ENCODE measurements at places on chromosomes 12 and 14.

DNA sequence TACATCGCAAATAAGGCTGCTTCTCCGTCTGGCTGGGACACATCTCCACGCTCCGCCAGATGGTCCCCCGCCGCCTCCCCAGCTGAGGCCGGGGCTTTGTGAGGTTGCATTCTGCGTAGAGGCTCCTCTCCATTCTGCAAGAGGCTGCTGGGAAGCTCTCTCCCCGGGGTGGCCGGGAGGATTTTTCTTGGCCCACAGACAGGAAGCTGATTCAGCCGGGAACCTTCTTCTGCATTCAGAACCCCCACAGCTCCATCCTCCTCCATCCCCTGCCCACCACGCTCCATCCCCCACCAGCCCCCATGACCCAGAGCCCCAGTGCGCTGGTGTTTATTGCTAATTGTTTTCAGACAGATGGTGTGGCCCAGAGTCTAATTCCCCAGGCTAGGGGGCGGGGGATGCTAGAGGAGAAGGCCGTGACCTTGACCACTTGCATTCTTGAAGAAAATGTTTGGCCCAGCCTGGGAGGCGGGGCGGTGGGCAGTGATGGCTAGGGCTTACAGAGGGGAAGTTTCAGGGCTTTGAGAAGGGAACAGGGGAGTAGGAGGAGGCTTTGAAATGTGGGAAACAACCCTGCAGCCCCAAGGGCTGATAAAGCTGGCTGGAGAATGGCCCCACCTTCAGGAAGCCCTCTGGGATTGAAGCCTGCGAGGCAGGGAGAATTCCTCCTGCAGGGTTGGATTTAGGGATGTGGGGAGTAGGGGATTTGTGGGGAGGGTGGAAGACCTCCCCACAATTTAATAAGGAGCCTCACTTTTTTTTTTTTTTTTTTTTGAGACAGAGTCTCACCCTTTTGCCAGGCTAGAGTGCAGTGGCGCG, 88.5 kb upstream of the NCOR2 start:
- no peak for DNase-seq

- no peak for DNase-seq
These were observed 11.4 kb downstream of the AGAP2 start for GRCh38 chr12:57726884-57727757.

DNA sequence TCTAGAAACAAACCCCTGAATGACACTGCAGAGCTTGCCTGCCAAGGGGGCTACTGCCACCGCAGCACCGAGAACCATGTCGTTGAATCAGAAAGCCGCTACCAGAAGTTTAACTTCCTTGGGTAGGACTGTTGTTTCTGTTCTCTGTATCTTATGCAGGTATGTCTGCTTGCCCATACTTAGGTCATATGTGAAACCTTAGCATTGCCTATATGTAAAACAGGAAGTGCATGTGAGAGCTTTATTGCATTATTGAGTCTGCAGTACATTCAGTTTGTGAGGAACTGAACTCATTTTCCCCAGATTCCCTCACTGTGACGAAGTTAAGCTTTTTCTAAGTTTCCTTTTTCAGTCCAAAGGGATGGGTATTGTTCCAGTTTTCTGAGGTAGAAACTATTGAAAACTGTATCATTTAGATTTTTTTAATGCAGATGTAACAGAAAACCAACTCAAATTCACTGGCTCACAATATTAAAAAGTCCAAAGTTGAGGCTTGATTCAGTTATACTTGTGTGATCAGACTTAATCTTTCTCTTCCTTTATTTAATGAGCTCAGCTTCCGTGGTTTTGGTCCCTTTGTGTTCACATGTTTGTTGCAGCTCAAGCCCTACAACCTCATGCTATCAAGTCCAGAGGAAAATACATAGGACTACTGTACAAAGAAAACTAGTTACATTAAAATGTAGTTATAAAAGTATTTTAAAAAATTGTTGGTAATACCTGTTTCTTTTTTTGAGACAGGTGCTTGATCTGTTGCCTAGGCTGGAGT, 6.9 kb downstream of the FBXO34 start:
- peak; percentile 63 for DNase-seq

- DNase-seq = no peak
These were observed 51.8 kb upstream of the JDP2 start for GRCh38 chr14:75375983-75376382.

GRCh38 chr12:122204167-122205052, 901 bp downstream of the B3GNT4 start:
- no peak for DNase-seq

- DNase-seq = peak; percentile 72
These were observed 155.3 kb upstream of the ATP2B1 start for GRCh38 chr12:89863968-89864367.

GRCh38 chr14:28766469-28766955, at the start of gene FOXG1:
Gene FOXG1, plus strand, starts transcription at chr14:28766787. Its CDS starts 493 bp downstream, at chr14:28767280.
- no peak for DNase-seq

GRCh38 chr12:131882804-131883520, 11.5 kb upstream of the ULK1 start:
- no peak for DNase-seq

GRCh38 chr14:20775901-20776300, 5.2 kb upstream of the RNASE6 start:
- DNase-seq = no peak

- no peak for DNase-seq
These were observed 25.2 kb downstream of the CAPRIN2 start for GRCh38 chr12:30729547-30729946.

DNA sequence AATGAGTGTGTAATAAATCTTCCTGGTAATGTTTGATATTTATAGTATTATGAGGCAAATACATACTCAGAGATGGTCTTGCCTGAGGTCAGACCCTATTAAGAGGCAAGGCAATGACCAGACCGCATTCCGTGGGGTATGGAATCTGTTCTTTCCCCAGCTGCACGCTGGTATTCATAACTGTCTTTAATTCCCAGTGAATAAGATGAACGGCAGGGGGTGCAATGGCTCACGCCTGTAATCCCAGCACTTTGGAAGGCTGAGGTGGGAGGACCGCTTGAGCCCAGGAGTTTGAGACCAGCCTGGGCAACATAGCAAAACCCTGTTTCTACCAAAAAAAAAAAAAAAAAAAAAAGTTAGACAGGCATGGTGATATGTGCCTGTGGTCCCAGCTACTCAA, 44.6 kb downstream of the ERO1A start:
- DNase-seq = no peak

DNA sequence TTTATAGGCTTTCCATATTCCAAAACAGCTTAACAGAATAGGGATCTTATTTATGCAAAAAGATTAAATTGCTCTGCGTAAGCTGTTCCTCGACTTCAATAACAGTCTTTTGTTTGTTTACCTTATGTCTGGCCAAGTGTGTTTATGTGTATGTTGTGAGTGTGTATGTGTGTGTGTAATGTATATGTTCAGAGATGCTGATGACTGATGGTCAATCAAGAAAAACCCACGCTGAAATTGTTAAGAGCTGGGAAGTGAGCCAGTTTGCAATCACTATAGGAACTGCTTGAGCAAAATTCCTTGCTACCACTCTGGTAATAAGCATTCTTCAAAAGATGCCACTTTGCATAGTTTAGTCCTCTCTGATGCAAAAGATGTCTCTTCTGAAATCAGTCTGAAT, 59.6 kb downstream of the PRKD1 start:
- DNase-seq = no peak

- no peak for DNase-seq
These were observed 45.7 kb upstream of the CLMN start for GRCh38 chr14:95365401-95365800.

- DNase-seq = no peak
These were observed 246.9 kb downstream of the TMEM132C start for GRCh38 chr12:128513831-128514230.

- DNase-seq = no peak
These were observed 15.0 kb downstream of the SRP54 start for GRCh38 chr14:34997762-34998161.

- DNase-seq = no peak
These were observed 7.9 kb upstream of the GPRC5A start for GRCh38 chr12:12883369-12884001.

- no peak for DNase-seq
These were observed 119.0 kb upstream of the ATP2B1 start for GRCh38 chr12:89827592-89827991.

- DNase-seq = no peak
These were observed 174.3 kb upstream of the PWP1 start for GRCh38 chr12:107511292-107511691.

- DNase-seq = no peak
These were observed 130.8 kb upstream of the FLRT2 start for GRCh38 chr14:85399186-85399585.
